Heart right ventricle (tissue), 16 donors: ENCODE measurements at places on chromosomes 4 and X.

DNA sequence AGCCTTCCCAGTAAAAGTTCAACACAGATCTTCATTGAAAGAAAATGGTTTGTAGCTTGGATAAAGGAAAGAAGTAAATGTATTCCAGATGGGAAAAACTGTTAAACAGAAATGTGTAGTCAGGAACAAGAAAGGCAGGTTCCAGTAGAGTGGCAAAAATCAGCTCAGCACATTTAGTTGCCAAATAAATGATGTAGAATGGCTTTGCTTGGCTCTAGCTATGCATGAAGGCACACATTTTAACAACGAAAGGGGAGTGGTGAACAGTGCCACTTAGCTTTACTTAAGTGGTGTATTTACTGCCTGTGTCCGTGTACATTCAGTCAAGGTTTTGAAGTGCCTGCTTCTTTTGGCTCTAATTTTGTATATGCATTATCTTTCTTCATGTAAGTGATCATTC is 644.5 kb upstream of the ATOH1 start:
- no peak overlapping the region for H3K4me3 ChIP-seq
- no peaks in the 10 kb centered on the region for H3K36me3 ChIP-seq
- H3K27me3 ChIP-seq = no peaks in the 10 kb centered on the region
- no peak overlapping the region for H3K27ac ChIP-seq
- H3K4me1 ChIP-seq = no peaks in the 10 kb centered on the region

GRCh38 chr4:156503119-156503518 is 468.5 kb downstream of the PDGFC start:
- no peak overlapping the region for H3K4me3 ChIP-seq
- H3K27me3 ChIP-seq = no peaks in the 10 kb centered on the region
- H3K4me1 ChIP-seq = no peaks in the 10 kb centered on the region

GRCh38 chrX:22662776-22663175 is 337.0 kb upstream of the DDX53 start:
- no peaks in the 10 kb centered on the region for H3K27me3 ChIP-seq
- no peak for DNase-seq
- no peak overlapping the region for H3K4me3 ChIP-seq
- no peak overlapping the region for H3K27ac ChIP-seq

- no peaks in the 10 kb centered on the region for H3K36me3 ChIP-seq
- DNase-seq = peak; percentile 97
- no peaks in the 10 kb centered on the region for H3K27me3 ChIP-seq
- H3K4me1 ChIP-seq = no peaks in the 10 kb centered on the region
- H3K27ac ChIP-seq = peak overlapping the region; percentile 80
These were observed 90.0 kb upstream of the DRD5 start for GRCh38 chr4:9691238-9692065.

- H3K27me3 ChIP-seq = no peaks in the 10 kb centered on the region
- no peak for DNase-seq
- no peaks in the 10 kb centered on the region for H3K4me1 ChIP-seq
- H3K27ac ChIP-seq = no peak overlapping the region
These were observed 47.9 kb downstream of the CHIC2 start for GRCh38 chr4:54016504-54016903.

DNA sequence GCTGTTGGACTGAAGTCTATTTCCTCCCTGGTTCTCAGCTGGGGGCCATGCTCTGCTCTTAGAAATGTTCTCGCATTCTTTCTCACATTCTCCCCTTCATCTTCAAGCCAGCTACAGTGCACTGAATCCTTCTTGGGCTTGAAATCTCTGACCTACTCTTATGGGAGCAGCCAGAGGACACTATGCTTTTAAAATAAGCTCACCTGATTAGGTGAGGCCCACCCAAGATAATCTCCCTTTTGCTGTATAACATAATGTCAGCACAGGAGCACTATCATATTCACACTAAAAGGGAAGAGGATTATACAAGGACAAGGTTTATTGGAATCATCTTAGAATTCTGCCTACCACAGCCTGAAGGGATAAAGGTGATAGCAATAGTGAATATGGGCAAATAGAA is 146.3 kb downstream of the ZNF674 start:
- DNase-seq = no peak
- no peaks in the 10 kb centered on the region for H3K4me1 ChIP-seq
- H3K27me3 ChIP-seq = no peaks in the 10 kb centered on the region
- no peak overlapping the region for H3K27ac ChIP-seq
- H3K36me3 ChIP-seq = no peaks in the 10 kb centered on the region
- no peak overlapping the region for H3K4me3 ChIP-seq

- H3K4me1 ChIP-seq = no peaks in the 10 kb centered on the region
- no peaks in the 10 kb centered on the region for H3K36me3 ChIP-seq
- no peak overlapping the region for H3K27ac ChIP-seq
- peaks cover 46% of the 10 kb centered on the region for H3K27me3 ChIP-seq
These were observed 5.4 kb upstream of the DUSP9 start for GRCh38 chrX:153641627-153642026.

DNA sequence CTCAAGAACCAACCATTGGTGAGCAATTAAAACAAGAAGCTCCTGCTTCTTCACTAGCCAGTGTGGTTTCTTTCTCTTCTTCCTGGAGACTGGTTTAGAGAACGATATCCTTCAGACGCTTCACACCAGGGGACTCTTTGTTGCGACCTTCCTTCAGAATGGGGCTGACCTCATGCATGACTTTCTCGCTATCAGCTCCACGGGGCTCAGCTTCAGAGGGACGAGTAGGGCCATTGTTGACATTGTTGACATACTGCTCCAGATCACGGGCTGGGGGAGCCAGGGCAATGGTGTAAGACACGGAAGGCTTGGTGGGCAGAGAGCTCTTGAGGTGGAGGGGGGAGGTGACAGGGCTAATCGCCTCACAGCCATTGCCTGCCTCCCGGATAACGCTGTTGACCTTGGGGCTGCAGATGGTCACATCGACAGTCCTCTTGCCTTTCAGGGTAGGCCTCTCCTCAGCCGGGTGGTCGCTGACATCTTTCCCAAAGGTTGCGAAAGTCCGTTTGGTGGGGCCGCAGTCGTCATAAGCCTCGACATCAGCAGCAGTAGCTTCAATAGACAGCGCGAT is 113.8 kb downstream of the PCDH19 start:
- no peaks in the 10 kb centered on the region for H3K4me1 ChIP-seq
- no peaks in the 10 kb centered on the region for H3K36me3 ChIP-seq
- no peak overlapping the region for H3K4me3 ChIP-seq
- no peak overlapping the region for H3K27ac ChIP-seq
- no peaks in the 10 kb centered on the region for H3K27me3 ChIP-seq
- no peak for DNase-seq

- no peak overlapping the region for H3K4me3 ChIP-seq
- H3K4me1 ChIP-seq = peaks cover 10% of the 10 kb centered on the region
- no peak overlapping the region for H3K27ac ChIP-seq
- no peaks in the 10 kb centered on the region for H3K27me3 ChIP-seq
- no peak for DNase-seq
- H3K36me3 ChIP-seq = no peaks in the 10 kb centered on the region
These were observed 85.4 kb downstream of the RPS3A start for GRCh38 chr4:151184523-151185458.

- H3K4me3 ChIP-seq = no peak overlapping the region
- H3K4me1 ChIP-seq = no peaks in the 10 kb centered on the region
- DNase-seq = no peak
- no peaks in the 10 kb centered on the region for H3K27me3 ChIP-seq
- H3K27ac ChIP-seq = no peak overlapping the region
- no peaks in the 10 kb centered on the region for H3K36me3 ChIP-seq
These were observed 6.0 kb upstream of the TEX13A start for GRCh38 chrX:105226499-105226898.

- no peaks in the 10 kb centered on the region for H3K36me3 ChIP-seq
- H3K4me1 ChIP-seq = no peaks in the 10 kb centered on the region
- H3K4me3 ChIP-seq = no peak overlapping the region
These were observed 15.5 kb upstream of the IGBP1 start for GRCh38 chrX:70117738-70118137.

GRCh38 chr4:38155589-38156294 is 195.5 kb downstream of the PTTG2 start:
- no peaks in the 10 kb centered on the region for H3K27me3 ChIP-seq
- H3K27ac ChIP-seq = peak overlapping the region; percentile 76
- H3K4me3 ChIP-seq = no peak overlapping the region

GRCh38 chrX:134932528-134933217 is 58.1 kb upstream of the SMIM10 start:
- no peak for DNase-seq
- H3K27ac ChIP-seq = no peak overlapping the region
- H3K36me3 ChIP-seq = no peaks in the 10 kb centered on the region
- no peak overlapping the region for H3K4me3 ChIP-seq
- no peaks in the 10 kb centered on the region for H3K27me3 ChIP-seq
- no peaks in the 10 kb centered on the region for H3K4me1 ChIP-seq

DNA sequence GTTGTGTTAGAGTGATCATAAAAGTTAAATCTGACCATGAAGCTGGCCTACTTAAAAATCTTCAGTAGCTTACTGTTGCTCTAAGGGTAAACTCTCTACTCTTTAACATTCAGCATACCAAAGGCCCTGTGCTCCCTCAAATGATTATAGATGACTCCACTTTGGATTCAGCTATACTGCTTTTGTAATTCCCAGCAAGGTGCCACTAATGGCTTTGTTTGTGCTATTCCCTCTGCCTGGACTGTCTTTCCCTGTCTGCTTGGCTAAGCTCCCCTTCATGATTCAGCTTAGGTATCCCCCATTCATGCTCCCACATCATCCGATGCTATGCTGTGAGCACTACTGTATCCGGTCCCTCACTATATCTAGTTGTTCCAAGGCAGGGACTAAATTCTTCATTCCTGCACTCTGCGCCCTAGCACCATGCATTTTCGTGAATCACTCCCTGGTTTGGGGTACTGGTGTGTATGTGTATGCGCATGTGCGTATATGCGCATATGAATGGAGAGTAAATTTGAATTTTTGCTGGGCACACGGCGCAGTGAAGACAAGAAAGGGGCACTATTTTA is 453 bp upstream of the PBDC1 start:
- peak overlapping the region; percentile 88 for H3K27ac ChIP-seq
- peak overlapping the region; percentile 70 for H3K4me3 ChIP-seq
- peaks cover 22% of the 10 kb centered on the region for H3K4me1 ChIP-seq
- no peak for DNase-seq

GRCh38 chrX:110108381-110108821 is 105.5 kb downstream of the TMEM164 start:
- no peaks in the 10 kb centered on the region for H3K36me3 ChIP-seq
- DNase-seq = no peak
- H3K27ac ChIP-seq = no peak overlapping the region
- H3K4me1 ChIP-seq = no peaks in the 10 kb centered on the region
- no peaks in the 10 kb centered on the region for H3K27me3 ChIP-seq
- no peak overlapping the region for H3K4me3 ChIP-seq

GRCh38 chr4:183757060-183757459 is 98.0 kb downstream of the TRAPPC11 start:
- H3K36me3 ChIP-seq = no peaks in the 10 kb centered on the region
- no peak overlapping the region for H3K4me3 ChIP-seq
- no peaks in the 10 kb centered on the region for H3K4me1 ChIP-seq
- DNase-seq = no peak
- H3K27ac ChIP-seq = no peak overlapping the region
- H3K27me3 ChIP-seq = no peaks in the 10 kb centered on the region

- H3K27me3 ChIP-seq = peaks cover 18% of the 10 kb centered on the region
- peak; percentile 18 for DNase-seq
- H3K27ac ChIP-seq = no peak within 1 kb of the TSS
- H3K36me3 ChIP-seq = no peaks in the 10 kb centered on the region
These were observed at the start of gene ZNF732 for GRCh38 chr4:304969-305680. Gene ZNF732 (minus strand): TSS chr4:305474. CDS start chr4:305310, 164 bp downstream.

DNA sequence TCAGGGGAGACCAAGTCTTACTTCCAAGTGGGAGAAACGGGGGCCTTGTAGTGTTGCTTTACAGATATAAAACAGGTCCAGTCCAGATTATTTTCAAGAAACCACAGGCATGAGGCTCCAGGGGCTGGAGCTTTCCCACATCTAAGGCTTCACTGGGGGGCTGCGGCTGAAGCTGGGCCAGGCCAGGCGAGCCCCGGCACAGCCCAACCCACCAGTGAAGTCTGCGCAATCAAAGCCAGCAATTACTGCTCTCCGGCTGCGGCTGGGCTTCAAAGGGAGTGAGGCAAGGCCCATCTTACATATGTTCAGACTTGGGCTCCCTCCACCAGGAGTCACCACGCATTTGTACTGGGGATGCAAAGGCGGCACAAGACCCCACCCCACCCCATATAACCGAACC is 61.7 kb downstream of the HADH start:
- DNase-seq = no peak
- no peak overlapping the region for H3K27ac ChIP-seq
- no peaks in the 10 kb centered on the region for H3K36me3 ChIP-seq
- H3K4me3 ChIP-seq = no peak overlapping the region

GRCh38 chrX:150269605-150270254 is 93.4 kb upstream of the MAMLD1 start:
- no peaks in the 10 kb centered on the region for H3K4me1 ChIP-seq
- no peaks in the 10 kb centered on the region for H3K36me3 ChIP-seq
- no peak overlapping the region for H3K27ac ChIP-seq
- H3K27me3 ChIP-seq = no peaks in the 10 kb centered on the region
- DNase-seq = no peak

GRCh38 chr4:16329125-16329796 is 103.0 kb upstream of the TAPT1 start:
- H3K27me3 ChIP-seq = no peaks in the 10 kb centered on the region
- no peak overlapping the region for H3K4me3 ChIP-seq
- no peaks in the 10 kb centered on the region for H3K36me3 ChIP-seq
- no peak overlapping the region for H3K27ac ChIP-seq
- H3K4me1 ChIP-seq = no peaks in the 10 kb centered on the region
- no peak for DNase-seq

DNA sequence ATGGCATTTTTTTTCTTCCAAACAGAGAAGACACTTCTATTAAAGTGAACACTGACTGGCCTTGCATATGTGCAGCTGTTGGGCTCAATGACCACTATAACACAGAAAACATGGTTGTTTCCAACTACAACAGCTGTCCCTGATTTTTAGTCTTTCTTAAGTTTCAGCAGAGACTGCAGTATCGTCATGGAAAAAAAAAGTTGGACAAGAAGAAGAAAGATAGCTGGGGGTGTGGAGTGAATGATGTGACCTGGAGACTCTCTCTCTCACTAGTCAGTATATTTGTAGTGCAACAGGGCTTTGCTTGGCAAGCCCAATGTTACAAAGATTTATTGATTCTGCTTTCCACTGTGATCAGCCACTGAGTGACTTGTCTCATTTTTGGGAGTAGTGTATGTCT is 29.5 kb upstream of the C4orf54 start:
- no peak overlapping the region for H3K27ac ChIP-seq
- no peak for DNase-seq
- H3K4me3 ChIP-seq = no peak overlapping the region
- H3K36me3 ChIP-seq = no peaks in the 10 kb centered on the region
